Activated CD4-positive, alpha-beta T cell treated with anti-CD3 and anti-CD28 coated beads for 4 hours (primary cell): ENCODE measurements at places on chromosomes 16 and 17.
A peak's percentile ranks its signal among the peaks of the same experiment; 100 is the strongest.

GRCh38 chr17:74642995-74643394 is 19.5 kb upstream of the CD300E start:
- no peak for DNase-seq

GRCh38 chr17:34302636-34303035 is 16.6 kb upstream of the CCL8 start:
- DNase-seq: no peak

GRCh38 chr17:59769887-59770286 is 62.4 kb downstream of the VMP1 start:
- DNase-seq: no peak

DNA sequence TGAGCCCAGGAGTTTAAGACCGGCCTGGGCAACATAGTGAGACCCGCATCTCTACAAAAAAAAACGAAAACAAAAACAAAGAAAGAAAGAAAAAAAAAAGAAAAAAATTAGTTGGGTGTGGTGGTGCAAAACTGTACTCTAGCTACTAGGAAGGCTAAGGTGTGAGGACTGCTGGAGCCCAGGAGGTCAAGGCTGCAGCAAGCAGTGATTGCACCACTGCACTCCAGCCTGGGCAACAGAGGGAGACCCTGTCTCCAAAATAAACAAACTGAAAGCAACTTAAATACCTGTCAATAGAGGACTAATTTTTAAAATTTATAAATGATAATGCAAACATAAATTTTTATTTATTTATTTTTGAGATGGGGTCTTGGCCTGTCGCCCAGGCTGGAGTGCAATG is 17.3 kb downstream of the ATP2A1 start:
- DNase-seq: no peak

DNA sequence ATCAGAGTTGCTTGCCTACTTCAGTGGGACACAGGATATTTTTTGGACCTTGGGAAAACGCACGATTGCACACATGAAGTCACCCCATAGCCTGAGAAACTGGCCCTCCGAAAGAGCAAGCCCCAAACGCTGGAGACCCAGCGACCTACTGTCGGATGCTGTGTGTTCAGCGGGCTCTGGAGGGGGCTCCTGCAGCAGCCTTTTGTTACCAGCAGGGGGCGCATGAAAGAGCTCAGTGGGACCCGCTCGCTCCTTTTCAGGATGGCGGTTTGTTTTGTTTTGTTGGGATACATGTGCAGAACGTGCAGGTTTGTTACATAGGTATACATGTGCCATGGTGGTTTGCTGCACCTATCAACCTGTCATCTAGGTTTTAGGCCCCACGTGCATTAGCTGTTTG is 28.4 kb downstream of the MYH3 start:
- no peak for DNase-seq

DNA sequence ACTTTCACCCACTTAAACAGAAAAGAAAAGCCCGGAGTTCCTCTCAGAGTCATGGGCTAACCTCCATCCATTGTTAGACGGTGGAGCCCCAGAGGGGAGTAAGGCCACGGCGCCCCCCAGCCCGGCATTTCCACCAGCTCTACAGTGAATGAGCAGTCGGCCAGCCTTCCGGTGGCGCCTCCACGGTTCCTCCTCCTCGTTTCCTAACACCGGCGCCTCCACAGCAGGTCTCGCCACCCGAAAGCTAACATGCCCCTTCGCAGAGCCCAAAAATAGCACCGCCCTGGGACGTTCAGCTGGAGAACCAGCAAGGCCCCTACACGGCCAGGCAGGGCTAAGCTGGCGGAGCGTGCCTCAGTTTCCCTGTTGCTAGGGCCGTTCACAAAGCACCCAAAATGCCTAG is 858 bp downstream of the MMD start:
- peak; percentile 30 for DNase-seq

GRCh38 chr16:69338557-69339288 is 641 bp downstream of the COG8 start:
- DNase-seq: no peak

GRCh38 chr16:89829630-89830437 is 1.6 kb downstream of the SPIRE2 start:
- no peak for DNase-seq

GRCh38 chr17:77245162-77245926 is 104.6 kb downstream of the SEC14L1 start:
- DNase-seq: no peak

DNA sequence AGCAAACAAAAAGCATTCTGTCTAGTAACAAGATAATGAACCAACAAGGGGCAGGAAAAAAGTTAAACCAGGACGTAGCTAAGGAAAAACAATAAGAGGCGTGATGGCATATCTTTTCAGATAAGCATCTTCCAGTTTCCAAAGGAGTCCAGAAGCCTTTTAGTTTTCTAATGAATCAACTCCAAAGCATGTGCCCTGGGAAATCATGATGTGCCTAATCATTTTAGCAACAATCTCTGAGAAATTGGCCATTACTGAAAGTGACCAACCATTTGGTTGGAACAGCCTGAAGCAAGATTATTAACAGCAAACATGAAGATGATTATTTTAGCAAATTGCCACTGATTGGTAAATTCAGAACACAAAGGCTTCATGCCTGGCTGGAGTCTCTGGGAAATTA is 440.9 kb upstream of the MAF start:
- no peak for DNase-seq

DNA sequence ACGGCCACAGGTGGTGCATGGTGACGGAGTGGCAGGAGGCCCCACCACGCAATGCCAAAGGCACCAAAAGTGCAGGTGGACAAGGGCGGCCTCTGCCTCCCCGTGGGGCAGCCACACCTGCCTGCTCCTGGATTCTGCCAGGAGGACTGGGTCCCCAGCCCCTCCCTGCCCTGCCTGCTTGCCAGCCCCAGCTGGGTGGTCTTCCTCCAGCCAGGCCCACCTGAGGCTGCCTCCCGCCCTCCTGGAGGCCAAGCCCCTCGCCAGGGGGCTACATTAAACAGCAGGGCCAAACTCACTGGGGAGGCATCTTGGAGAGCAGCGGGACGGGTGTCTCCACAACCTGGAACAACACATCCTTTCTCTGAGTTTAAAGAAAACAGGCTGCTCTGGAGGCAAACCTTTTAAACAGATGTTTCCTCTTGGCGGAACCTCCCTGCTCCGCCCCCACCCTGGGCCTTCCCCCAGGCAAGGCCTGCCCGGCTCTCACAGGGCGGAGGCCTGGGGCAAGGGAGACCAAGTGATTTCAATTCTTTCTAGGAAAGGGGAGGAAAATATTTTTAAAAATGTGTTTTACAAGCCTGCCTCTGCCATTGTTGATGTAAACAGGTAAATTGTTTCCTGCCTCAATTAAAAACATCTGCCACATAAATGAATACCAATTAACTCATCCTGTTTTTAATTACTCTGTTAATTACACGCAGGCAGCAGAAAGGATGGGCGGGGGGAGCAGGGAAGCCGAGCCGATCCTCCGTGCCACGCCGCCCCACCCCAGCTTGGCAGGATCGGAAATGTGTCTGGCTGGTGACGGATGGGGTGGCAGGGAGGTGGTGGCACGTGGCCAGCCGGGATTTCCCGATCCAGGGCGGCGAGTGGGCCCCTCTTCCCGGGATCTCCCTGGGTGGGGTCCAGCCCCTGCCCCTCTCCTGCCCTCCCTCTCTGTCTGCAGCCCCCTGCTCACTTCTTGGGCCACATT is 54.4 kb upstream of the PABPN1L start:
- peak; percentile 14 for DNase-seq

GRCh38 chr17:72656130-72656763 is 436.2 kb downstream of the SLC39A11 start:
- no peak for DNase-seq

DNA sequence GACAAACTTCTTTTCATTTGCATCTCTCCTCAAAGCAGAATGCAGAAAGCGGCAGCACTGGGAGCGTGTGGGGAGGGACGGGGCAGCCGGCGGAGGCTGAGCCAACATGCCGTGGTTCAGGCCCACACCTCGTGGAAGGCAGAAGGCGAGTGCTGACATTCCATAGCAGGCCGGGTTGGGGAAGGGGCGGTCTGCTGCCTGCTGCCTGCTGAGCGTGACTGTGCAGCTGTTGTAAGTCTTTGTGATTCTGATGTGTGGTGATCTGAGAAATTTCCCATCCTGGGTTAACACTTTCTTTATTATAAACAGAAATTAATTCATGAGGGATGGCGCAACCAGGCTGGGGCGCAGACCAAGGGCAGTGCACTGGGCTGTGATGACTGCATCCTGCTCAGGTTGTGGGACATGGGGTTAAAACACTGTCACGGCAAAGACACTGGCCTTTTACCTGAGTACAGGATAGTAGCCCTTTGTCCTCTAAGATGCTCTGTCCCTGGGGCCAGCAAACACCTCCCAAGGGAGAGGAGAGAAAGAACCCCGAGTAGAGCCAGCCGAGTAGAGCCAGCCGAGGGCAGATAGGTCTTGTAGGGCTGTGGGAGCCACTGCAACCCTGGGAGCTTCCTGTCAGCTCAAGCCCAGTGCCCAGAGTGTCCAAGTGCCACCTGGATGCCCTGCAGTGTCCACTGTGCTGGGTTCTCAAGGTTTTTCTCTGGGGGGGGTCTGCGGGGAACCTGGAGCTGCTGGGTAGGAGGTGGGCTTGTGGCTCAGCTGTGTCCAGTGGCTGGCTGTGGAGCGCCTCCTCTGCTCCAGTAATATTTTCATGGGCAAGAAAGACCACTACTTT is 8.8 kb upstream of the DNASE1 start:
- DNase-seq: no peak

DNA sequence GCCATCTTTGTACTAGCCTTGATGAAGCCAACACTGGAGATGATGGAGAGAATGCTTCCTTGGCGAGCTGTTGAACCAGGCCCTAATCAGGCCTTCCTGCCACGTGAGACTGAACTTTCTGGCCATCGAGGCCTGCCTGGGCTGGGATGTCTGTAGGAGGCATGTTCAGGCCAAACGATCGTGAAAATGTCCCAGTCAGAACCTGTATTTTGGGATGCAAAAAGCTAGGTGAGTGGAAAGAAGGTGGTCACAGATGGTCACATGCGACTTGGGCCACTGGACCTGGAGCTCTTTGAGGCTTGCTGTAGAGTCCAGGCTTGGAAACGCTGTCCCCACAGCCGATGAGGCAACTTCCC is 12.9 kb downstream of the KNOP1 start:
- DNase-seq: no peak

GRCh38 chr17:41784207-41784744 is 2.2 kb downstream of the JUP start:
- no peak for DNase-seq

DNA sequence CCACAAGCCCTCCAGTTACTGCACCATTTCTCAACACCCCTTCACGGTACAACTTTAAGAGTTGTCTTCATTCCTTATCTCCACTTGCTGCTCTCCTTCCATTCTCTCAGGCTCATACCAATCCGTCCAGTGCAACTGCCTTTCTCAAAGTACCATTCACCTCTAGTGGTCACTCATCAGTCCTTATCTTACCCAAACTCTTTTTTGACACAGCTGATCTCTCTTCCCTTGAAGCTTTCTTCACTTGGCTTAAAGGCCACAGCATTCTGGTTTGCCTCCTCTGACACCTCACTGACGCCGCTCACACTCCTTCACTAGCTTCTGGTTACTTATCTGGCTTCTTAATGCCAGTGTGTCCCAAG is 24.9 kb downstream of the UBE2G1 start:
- no peak for DNase-seq

DNA sequence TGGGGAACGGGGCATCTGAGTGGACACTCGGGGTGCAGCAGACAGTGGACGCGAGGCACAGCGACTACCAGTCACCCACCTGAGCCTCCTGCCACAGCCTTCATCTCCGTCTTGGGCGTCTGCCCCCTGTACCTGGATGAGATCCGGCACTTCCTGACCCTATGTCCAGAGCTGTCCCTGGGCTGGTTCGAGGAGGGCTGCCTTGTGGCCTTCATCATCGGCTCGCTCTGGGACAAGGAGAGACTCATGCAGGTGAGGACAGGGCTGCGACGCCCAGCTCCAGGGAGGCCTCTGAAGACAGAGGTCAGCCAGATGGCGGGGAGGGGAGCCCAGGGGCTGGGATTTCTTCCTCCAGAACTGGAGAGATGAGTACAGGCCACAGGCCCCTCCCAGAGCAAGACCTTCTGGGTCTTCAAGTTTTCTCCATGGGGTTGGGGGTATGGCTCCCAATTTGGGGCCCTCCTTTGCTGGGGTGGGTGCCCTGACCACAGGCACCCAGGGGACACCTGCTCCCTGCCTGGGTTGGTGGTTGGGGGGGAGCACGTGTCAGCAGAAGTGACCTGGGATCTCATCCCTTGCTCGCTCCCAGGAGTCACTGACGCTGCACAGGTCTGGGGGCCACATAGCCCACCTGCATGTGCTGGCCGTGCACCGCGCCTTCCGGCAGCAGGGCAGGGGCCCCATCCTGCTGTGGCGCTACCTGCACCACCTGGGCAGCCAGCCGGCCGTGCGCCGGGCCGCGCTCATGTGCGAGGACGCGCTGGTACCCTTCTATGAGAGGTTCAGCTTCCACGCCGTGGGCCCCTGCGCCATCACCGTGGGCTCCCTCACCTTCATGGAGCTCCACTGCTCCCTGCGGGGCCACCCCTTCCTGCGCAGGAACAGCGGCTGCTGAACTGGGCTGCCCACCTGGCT is 1.9 kb downstream of the AANAT start:
- DNase-seq: no peak

DNA sequence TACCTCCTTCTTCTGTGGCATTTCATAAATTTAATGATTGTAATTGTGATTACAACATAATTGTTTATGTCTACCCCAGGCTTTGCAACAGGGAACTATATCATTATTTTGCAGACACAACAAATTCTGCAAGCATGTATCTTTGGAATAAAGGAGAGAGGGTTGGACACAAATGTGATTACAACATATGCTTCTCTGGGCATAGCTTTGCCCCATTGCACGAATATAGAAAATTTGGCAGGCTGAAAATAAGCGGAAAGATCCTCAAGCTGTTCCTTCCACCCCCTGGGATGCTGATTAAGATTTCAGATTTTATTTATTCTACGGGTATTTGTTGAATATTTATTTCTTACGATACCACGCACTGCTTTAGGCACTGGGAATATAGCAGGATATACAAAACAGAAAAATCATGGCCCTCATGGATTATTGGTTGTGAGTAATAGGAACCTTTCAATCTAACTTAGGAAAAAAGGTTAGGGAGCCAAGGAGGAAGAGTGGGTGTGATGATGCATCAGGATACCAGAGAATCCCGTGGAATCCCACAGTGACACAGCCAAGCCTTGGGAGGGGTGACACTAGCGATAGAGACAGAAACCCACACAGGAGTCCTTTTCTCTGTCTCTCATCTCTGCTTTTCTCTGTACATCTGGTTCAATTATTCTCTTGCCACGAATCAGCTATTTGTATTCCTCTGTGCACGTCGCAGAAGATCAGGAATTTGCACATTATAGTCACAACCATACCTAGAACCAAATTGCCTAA is 520.7 kb downstream of the MAF start:
- DNase-seq: no peak

GRCh38 chr17:38747463-38748148 is 530 bp downstream of the PCGF2 start:
- no peak for DNase-seq

GRCh38 chr16:3674513-3675295 is 20.2 kb downstream of the DNASE1 start:
- no peak for DNase-seq
